ENCODE measurements at places on chromosomes 2 and 18. TPM values are rescaled to one million over a fixed set of nuclear protein-coding genes. Genes with fewer than 3 reads are reported as not detected.

GRCh38 chr2:70574618-70575017 lies 21.0 kb upstream of the TGFA start:
- no peaks in the 10 kb centered on the region for H3K27me3 ChIP-seq
- no peak overlapping the region for H3K4me3 ChIP-seq
- H3K27ac ChIP-seq: no peak overlapping the region
- no peaks in the 10 kb centered on the region for H3K36me3 ChIP-seq
- DNase-seq: no peak

- no peaks in the 10 kb centered on the region for H3K27me3 ChIP-seq
- peak overlapping the region; percentile 73 for H3K27ac ChIP-seq
- H3K4me1 ChIP-seq: no peaks in the 10 kb centered on the region
- H3K4me3 ChIP-seq: no peak overlapping the region
- no peak for DNase-seq
Observed at GRCh38 chr2:216056739-216057138, 24.9 kb downstream of the PECR start.

DNA sequence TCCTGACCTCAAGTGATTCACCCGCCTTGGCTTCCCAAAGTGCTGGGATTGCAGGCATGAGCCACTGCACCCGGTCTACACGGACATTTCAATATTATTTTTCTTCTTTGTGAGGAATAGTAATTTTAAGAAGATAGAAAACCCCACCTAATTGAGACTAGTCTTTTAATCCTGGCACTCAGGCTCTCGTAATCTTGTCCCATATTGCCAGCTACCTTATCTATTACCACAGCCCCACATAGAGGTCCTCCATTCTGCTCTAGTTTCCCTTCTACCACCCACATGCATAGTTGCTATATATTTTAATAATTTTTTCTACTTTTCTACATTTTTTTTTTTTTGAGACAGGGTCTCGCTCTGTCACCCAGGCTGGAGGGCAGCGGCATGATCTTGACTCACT lies 9.5 kb upstream of the USP14 start:
- H3K4me1 ChIP-seq: no peaks in the 10 kb centered on the region
- H3K36me3 ChIP-seq: no peaks in the 10 kb centered on the region
- DNase-seq: no peak
- peaks cover 19% of the 10 kb centered on the region for H3K27me3 ChIP-seq
- no peak overlapping the region for H3K4me3 ChIP-seq
- no peak overlapping the region for H3K27ac ChIP-seq

GRCh38 chr2:28909655-28910353 lies 15.3 kb downstream of the WDR43 start:
- no peaks in the 10 kb centered on the region for H3K4me1 ChIP-seq
- no peak overlapping the region for H3K27ac ChIP-seq

DNA sequence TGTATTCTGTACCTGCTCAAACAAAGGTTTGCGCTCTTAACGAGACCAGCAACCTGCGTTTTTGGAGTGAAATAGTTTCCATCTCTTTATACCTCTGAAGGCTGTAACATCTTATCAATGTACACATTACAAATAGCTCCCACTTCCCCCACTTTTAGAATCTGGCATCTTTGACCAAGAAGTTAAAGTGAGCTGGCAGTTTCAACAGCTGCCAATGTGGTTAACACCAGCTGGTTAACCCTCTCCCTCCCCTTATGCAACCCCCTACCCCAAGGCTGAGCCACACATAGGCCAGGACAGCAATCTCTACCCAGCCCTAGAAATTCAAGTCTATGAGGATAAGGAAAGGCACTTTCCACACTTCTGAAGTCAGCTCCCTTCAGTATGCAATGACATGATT lies 2.2 kb upstream of the SERTAD2 start:
- no peak for DNase-seq
- H3K27ac ChIP-seq: no peak overlapping the region
- H3K4me3 ChIP-seq: no peak overlapping the region
- no peaks in the 10 kb centered on the region for H3K27me3 ChIP-seq
- peaks cover 36% of the 10 kb centered on the region for H3K4me1 ChIP-seq
- H3K36me3 ChIP-seq: no peaks in the 10 kb centered on the region

- H3K4me1 ChIP-seq: peaks cover 10% of the 10 kb centered on the region
- DNase-seq: no peak
- H3K36me3 ChIP-seq: no peaks in the 10 kb centered on the region
- H3K4me3 ChIP-seq: peak overlapping the region; percentile 90
- H3K27ac ChIP-seq: peak overlapping the region; percentile 87
Observed at GRCh38 chr2:182715121-182715891, 751 bp upstream of the DNAJC10 start.

The ZC3H6 gene
- 2.8 TPM for total RNA-seq

DNA sequence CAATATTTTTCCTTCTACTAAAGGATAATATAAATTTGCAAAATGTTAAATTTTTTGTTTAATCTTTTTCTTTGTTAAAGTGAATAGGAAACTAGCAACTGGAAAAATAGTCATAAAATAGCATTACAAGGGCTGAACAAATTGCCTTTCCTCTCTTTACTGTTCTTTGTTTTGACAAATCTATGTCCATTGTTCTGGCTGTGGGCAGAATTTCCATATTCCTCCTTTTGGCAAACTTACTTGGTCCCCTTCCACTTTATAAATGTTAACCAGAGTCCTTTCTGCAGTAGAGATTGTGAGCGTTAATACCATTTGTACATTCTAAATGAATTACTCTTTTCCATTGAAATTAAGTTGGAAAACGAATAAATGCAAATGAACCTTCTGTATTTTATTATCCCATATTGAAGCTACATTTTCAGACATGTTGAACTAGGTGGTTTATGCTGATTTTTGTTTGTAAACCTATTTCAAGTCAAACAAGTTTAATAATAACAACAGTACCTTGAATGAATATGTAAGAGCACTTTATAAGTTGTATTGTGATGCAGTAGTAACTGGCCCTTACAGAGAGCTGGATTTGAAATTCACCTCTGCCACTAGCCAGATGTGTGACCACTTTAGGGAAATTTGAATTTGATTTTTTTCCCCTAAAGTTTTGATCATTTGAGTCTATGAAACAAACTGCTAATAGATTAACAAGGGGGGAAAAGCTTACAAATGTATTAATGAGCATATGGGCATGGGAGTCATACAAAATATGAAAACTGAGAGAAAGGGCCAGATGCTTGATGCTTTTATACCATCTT lies 3.3 kb downstream of the RNF125 start:
- no peak overlapping the region for H3K4me3 ChIP-seq
- no peak overlapping the region for H3K27ac ChIP-seq
- no peaks in the 10 kb centered on the region for H3K27me3 ChIP-seq
- DNase-seq: no peak

The AQP12B gene
- total RNA-seq: not detected

The RELCH gene
- total RNA-seq: 63.6 TPM

- H3K27me3 ChIP-seq: no peaks in the 10 kb centered on the region
- no peaks in the 10 kb centered on the region for H3K36me3 ChIP-seq
- no peak overlapping the region for H3K4me3 ChIP-seq
- no peak for DNase-seq
- H3K4me1 ChIP-seq: peaks cover 43% of the 10 kb centered on the region
Observed at GRCh38 chr2:25363733-25364132, 22.0 kb upstream of the DNMT3A start.

Data from esophagus squamous epithelium (tissue), 5 donors.